ENCODE measurements at places on chromosomes 13 and 19. TPM values are rescaled to one million over a fixed set of nuclear protein-coding genes. Genes with fewer than 3 reads are reported as not detected.

Gene GAPDHS
- not detected for total RNA-seq

Gene TBXA2R
- not detected for total RNA-seq

Gene NLRP5
- total RNA-seq = not detected

Gene B3GNT8
- 1.2 TPM for total RNA-seq

Gene GPI
- 389 TPM for total RNA-seq

Gene BEST2
- not detected for total RNA-seq

Gene ABCA7
- 49.5 TPM for total RNA-seq

Gene ZSCAN22
- 3.4 TPM for total RNA-seq

Gene CYP4F11
- 0.08 TPM for total RNA-seq

Gene SIGLEC8
- not detected for total RNA-seq

Gene CD70
- total RNA-seq = 285 TPM

Gene SYCN
- 0.54 TPM for total RNA-seq

Gene CCDC8
- 0.15 TPM for total RNA-seq

Gene DCAF15
- total RNA-seq = 63.4 TPM

Gene CDADC1
- 6.5 TPM for total RNA-seq

Gene PRR19
- 0.80 TPM for total RNA-seq

Gene PTGER1
- total RNA-seq = not detected

Gene RASGRP4
- 5.9 TPM for total RNA-seq

Gene CD33
- total RNA-seq = 0.66 TPM

Gene SLC5A5
- 0.05 TPM for total RNA-seq

Gene S1PR2
- total RNA-seq = 19.6 TPM

Gene KLK13
- not detected for total RNA-seq

Gene PSPN
- total RNA-seq = 1.1 TPM

Gene KCTD4
- total RNA-seq = not detected

Gene PODNL1
- not detected for total RNA-seq

Measured in GM12878 (cell line).